Bladder microvascular endothelial cell (primary cell): ENCODE measurements at places on chromosomes 1 and 21. TPM values are rescaled to one million over a fixed set of nuclear protein-coding genes. Genes with fewer than 3 reads are reported as not detected.

Gene C8A
- total RNA-seq = not detected in 2 replicates

Gene DNASE2B
- total RNA-seq = under 0.01 TPM in 1 of 2 replicates, not detected in the other

Gene CYP4Z1
- total RNA-seq = 0.19 TPM in 1 of 2 replicates, not detected in the other

Gene CBR3
- 4.0 and 22.7 TPM in 2 replicates for total RNA-seq

Gene CFAP107
- not detected in 2 replicates for total RNA-seq

Gene SLC22A15
- total RNA-seq = 0.16 TPM in 1 of 2 replicates, not detected in the other

Gene AMY2A
- not detected in 2 replicates for total RNA-seq

Gene ZNF648
- total RNA-seq = not detected in 2 replicates

Gene CHIT1
- not detected in 2 replicates for total RNA-seq

Gene CRYBG2
- total RNA-seq = 0.31 TPM in 1 of 2 replicates, not detected in the other

Gene LCE6A
- total RNA-seq = not detected in 2 replicates

Gene OR10J5
- total RNA-seq = not detected in 2 replicates

Gene IQGAP3
- total RNA-seq = 17.2 and 21.5 TPM in 2 replicates

Gene MEX3A
- 2.4 and 12.2 TPM in 2 replicates for total RNA-seq

Gene TRABD2B
- total RNA-seq = under 0.01 TPM in 1 of 2 replicates, not detected in the other

Gene JTB
- total RNA-seq = 73.7 and 78.2 TPM in 2 replicates

Gene PGLYRP4
- total RNA-seq = not detected in 2 replicates

Gene SELE
- 12.0 and 57.2 TPM in 2 replicates for total RNA-seq

Gene BSND
- not detected in 2 replicates for total RNA-seq

Gene CCSAP
- total RNA-seq = 4.4 and 5.9 TPM in 2 replicates

Gene LGR6
- total RNA-seq = not detected in 2 replicates

Gene OR2L5
- not detected in 2 replicates for total RNA-seq

Gene FAM78B
- 0.16 and 0.44 TPM in 2 replicates for total RNA-seq

Gene FAM177B
- total RNA-seq = not detected in 2 replicates

Gene APCS
- total RNA-seq = not detected in 2 replicates

Gene FHAD1
- total RNA-seq = 0.16 and 0.19 TPM in 2 replicates

Gene PCAT6
- not detected in 2 replicates for total RNA-seq

Gene ZNF697
- total RNA-seq = 10.5 and 35.2 TPM in 2 replicates
